Adrenal gland (tissue), 19 donors: ENCODE measurements at places on chromosomes 11 and 22.

DNA sequence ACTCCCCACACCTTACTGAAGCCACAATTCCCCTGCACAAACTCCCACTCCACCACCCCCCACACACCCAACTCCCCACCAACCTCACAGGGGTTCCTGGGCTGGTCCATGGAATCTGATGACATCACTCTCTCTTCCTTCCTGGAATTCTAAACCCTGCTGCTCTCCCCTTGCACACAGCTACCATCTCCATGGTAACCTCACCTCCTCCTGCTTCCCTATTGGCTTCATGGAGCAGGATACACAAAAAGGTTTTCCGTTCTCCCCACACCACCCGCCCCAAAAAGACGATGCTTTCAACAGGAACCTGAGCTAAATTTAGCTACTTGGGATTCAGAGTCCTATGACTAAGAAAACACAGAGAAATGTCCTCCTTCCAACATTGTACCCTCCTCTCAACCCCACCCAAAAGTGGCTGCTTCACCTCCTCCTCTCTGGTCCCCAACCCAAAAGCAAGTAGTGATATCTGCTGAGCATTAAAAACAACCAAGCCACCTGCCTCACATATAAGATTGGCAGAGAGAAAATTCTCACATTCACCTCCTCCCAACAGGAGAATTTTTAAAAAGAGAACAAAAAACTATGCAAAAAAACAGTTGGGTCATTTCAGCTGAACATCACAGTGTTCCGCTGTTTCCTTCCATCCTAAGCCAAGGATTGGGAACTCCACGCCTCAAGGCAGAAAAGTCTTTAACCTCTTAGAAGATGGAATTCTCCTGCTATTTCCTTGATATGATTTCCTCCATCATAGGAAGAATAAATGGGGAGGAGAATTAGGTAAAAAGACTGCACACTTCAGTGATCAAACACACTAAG lies 66.9 kb downstream of the RBFOX2 start:
- DNase-seq = peak; percentile 68

GRCh38 chr11:19953909-19954308 lies 206.4 kb downstream of the DBX1 start:
- DNase-seq = no peak

DNA sequence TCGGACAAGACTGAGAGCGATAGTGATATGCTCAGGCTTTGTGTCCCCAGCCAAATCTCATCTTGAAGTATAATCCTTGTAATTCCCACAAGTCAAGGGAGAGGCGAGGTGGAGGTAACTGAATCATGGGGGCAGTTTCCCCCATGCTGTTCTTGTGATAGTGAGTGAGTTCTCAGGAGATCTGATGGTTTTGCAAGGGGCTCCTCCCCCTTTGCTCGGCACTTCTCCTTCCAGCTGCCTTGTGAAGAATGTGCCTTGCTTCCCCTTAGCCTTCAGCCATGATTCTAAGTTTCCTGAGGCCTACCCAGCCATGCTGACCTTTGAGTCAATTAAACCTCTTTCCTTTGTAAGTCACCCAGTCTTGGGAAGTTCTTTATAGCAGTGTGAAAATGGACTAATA lies 7.5 kb upstream of the FOLR2 start:
- DNase-seq = peak; percentile 10

DNA sequence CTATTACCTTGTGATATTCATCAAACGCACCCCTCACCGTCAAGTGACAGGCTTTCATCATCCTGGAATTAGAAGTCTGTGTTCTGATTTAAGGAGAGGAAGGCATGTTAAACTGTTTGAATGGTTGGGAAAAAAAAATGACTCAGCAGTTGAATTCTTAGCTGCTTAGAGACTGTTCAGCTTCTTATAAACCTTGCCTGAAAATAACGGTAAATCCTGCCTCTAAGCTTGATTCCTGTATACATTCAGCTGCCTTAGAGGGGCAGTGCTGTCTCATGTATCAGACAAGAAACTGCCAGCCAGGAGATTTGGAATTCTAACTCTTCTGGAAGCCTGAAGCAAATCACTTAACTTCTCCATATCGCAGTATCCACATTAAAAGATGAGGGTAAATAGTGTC lies 437.4 kb downstream of the JRKL start:
- DNase-seq = peak; percentile 32

DNA sequence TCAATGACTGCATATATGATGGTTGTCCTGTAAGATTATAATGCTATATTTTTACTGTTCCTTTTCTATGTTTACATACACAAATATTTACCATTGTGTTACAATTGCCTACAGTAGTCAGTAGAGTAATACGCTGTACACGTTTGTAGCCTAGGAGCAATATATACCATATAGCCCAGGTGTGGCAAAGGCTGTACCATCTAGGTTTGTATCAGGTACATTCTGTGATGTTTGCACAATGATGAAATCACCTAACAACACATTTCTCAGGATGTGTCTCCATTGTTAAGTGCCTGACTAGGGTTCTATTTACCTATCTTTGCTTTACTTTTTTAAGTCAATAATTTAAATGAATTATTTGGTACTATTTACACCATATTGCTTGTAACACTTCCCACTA lies 21.9 kb downstream of the PRR5L start:
- no peak for DNase-seq

DNA sequence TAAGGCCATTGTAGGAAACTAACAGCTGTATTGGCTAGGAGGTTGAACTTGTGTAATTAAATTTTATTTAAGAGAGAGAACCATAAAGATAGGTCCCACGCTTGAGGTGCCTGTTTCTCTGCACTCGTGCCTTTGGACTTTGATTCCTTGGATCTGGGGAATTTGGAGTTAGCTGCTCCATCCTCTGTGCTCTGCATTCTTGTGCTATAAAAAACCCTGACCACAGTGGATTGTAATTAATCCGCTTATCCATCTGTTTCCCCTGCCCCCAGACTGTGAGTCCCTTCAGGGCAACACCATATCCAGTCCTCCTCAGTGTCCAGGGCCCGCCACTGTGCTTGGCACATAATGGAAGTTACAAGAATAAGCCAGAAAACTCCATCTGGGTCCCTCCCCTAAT lies 169.8 kb downstream of the SPON1 start:
- no peak for DNase-seq

DNA sequence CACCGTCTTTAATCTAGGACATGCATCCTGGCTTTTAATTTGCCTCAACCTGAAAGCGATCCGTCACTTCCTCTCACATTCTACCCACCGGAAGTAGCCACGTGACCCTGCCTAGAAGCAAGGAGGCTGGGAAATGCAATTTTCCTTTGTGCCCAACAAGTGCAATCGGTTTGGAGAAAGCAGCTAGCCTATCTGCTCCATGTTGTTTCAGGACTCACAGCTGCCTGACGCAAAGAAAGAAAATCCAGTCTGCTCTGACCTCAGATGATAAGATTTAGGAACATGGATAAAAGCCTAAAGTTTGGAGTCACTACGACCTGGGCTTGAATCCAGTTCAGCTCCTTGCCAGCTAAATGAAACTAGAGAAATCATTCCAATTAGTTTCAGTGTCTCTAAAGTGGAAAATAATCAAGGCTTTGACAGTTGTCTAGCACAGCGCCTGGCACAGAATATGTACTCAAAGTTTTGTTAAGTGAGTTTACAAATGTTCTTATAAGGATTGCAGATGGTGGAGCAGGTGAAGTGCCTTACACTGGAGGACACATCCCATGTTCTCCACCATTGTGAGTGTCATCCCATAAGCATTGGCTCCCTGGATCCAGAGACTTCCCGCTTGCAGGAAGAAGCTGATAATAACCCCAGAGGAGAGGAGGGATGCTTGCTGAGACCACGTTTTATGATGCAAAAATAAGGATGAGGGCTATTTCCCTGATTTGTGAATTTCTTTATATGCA lies 553.7 kb downstream of the MN1 start:
- DNase-seq = peak; percentile 41

DNA sequence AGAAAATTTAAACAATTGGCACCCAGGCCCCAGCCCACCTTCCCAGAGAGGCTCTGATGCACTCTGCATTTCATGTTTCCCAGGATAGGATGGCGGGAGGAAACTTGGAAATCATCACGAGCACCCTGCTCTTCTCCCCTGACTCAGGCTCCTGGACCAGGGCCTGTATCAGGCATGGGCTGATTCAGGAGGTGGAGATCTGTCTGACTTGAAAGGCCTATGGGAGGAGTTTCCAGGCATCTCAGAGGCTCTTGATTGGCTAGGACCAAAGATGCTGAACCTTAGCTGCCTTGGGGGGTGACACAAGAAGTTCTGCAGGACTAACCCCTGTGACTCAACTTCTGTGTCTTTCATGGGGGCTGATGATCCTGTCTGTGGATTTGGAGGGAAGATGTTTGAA lies 106.2 kb downstream of the PKNOX2 start:
- DNase-seq = no peak

DNA sequence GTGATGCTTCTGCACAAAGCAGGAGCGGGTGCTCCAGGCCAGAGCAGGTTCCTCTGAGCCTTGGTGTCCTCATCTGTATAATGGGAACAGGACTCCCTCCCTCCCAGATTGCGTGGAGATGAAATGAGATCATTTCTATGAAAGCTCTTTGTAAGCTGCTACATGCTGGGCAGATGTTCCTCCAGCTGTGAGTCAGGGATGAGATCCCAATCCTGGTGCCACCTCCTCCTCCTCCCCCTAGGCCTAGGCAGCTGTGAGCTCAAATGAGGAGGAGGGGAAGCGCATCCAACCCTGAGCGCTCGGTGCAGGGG lies 7.0 kb upstream of the CABP2 start:
- DNase-seq = no peak

DNA sequence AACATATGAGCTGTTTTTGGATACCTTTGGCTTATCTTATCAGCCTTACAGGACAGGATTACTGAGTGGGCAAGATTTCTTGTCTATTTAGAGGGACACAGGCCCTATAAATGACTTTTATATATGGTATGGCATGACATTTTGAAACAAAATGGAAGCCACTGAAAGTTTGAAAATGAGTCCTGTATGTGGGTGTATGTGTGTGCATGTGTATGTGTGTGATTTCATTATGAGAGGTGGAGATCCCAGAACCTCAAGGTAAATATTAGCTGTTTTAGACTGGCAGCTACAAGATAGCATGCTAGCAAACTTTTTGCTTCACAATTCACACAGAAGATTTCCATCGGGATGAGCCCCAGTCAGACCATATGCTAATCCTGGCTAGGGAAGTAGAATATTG lies 970.5 kb upstream of the CCDC90B start:
- DNase-seq = no peak

- DNase-seq = no peak
Observed at GRCh38 chr11:120956710-120957495, 67.0 kb upstream of the TBCEL start.

DNA sequence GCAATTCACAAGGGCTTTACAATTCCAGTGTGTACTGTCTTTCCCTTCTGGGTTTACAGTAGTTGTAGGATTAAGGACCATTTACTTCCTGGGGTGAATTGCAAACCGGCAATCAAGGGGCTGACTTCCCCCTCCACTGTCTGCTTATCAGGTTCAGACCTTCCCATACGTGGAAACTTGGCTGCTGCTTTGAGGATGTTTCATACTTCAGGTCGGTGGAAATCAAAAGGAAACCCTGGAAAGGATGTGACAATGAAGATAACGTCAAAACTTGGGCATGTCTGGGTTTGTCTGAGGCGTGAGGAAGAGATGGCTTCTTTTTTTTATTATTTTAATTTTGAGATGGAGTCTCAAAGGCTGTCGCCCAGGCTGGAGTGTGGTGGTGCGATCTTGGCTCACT lies 2.1 kb upstream of the RTCB start:
- no peak for DNase-seq

DNA sequence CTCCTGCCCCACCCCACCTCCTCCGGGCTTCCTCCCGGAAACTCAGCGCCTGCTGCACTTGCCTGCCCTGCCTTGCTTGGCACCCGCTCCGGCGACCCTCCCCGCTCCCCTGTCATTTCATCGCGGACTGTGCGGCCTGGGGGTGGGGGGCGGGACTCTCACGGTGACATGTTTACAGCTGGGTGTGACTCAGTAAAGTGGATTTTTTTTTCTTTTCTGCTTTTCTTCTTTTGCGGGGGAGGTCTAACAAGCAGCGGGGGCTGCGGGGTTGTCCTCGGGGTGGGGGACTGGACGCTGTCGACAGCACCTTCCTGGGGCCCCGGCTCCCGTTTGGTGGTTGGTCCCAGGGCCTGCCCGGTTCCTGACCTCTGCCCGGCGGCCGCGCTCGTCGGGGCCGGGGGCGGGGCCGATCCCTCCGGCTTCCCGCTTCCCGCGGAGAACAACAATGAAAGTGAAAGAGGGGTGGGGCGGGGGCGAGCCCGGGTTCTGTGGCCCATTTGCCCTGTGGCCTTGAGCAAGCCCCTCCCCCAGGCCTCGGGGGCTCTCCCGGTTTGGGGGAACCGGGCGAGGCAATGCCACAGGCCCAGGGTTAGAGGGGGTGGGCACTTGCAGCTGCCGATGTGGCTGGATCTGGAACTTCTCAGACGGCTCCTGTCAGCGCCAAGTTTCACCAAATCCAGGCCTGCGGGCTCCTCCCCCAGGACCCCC lies 975 bp upstream of the MDK start:
- peak; percentile 68 for DNase-seq

DNA sequence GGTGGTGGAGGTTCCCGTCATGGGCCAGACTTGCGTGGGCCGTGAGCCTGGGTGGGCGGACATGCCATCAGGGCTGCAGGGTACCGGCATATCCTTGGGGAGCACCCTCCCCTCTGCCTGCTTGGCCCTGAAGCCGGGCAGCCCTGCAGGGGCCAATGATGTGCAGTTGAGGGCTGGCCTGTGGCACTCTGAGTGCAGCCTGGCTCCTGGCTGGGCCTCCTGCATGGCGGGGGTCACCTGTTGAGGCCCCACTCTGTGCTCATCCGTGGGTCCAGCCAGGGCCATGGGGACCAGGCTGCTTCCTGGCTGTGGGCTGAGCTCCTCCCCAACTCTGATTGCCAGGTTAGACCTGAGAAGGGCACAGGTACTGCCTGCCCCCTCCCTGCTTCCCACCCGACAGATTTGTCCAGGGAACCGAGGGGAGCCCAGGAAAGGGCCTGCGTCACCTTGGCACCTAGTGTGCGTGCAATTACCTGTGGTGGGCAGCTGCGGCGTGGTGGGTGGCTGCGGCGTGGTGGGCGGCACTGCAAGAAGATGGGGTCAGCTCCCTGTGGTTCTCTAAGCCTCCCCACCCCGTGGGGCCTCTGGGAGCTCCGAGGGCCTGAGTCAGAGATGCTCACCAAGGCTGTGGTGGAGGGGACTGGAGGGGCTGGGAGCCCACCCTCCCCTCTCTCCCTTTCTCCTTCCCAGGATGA lies 16.2 kb downstream of the MUC6 start:
- DNase-seq = no peak

DNA sequence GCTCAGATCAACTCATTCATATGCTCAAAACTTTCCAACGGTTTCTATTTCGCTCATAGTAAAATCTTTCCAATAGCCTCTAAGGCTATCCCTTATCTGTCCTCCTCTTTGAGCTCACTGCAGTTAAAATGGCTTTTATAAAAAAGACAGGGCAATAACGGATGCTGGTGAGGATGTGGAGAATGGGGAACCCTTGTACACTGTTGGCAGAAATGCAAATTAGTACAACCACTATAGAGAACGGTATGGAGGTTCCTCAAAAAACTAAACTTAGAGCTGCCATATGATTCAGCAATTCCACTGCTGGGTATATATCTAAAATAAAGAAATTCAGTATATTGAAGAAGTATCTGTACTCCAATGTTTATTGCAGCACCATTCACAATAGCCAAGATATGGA lies 345.6 kb downstream of the DLG2 start:
- no peak for DNase-seq
